ENCODE measurements at places on chromosomes 7 and 10. TPM values are rescaled to one million over a fixed set of nuclear protein-coding genes. Genes with fewer than 3 reads are reported as not detected.

Gene FAM237B
- total RNA-seq, result not detected

Gene CDK14
- total RNA-seq, result not detected

Gene OR9A2
- not detected for total RNA-seq

Gene TMEM178B
- 2.6 TPM for total RNA-seq

Gene GIMAP1
- total RNA-seq, result 32.7 TPM

Gene CALML5
- not detected for total RNA-seq

Gene SPDYE2B
- total RNA-seq, result not detected

Gene VAX1
- total RNA-seq, result not detected
